Activated CD8-positive, alpha-beta T cell treated with anti-CD3 and anti-CD28 coated beads, Interleukin-2, amount 10 ng/mL, durations not matched to agents 7 days and 5 days (primary cell): ENCODE measurements at places on chromosomes 13 and 19. TPM values are rescaled to one million over a fixed set of nuclear protein-coding genes. Genes with fewer than 3 reads are reported as not detected.
A peak's percentile ranks its signal among the peaks of the same experiment; 100 is the strongest.

MRPL54 gene
- 66.9 TPM for total RNA-seq

- DNase-seq = no peak
Measured at GRCh38 chr13:111630406-111630805, 310.0 kb downstream of the TEX29 start.

ZNF221 gene
- total RNA-seq = 1.9 TPM

- no peak for DNase-seq
Measured at GRCh38 chr13:21147827-21148226, 28.5 kb downstream of the SKA3 start.

ZNF155 gene
- 2.2 TPM for total RNA-seq

CYP2F1 gene
- not detected for total RNA-seq

DNA sequence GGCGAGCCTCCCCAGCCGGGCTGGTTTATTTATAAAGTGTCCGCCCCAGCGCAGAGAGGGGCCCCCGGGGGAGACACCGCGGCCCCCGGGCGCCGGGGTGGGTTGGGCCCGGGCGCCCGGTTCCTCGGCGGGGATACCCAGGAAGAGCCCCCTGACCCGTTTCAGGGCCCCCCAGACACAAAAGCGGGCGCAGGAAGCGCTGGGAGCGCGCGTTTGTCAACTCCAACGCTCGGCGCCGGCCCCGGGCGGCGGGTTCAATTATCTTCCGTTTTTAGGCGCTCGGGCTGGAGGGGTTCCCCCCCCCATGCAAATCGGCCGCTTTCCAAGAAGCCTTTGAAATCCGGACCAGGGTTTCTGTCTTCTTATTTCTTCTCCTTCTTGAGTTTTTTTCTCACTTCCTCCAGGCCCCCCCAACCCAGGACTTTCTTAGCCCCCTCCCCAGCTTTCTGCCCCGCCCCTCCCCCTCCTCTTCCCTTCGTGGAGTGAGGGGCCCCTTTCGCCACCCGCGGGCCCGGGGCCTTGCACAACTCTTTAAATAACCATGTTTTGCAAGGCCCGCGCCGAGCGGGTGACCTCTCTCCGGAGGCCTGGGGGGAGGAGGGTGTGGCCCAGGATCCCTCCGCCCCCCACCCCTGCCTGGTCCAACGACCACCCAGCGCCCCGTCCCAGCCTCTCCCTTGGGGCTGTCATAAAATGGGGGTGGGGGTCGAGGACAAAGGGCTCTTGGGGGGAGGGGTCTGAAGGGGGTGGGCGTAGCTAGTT, 935 bp downstream of the ARID3A start:
- peak; percentile 68 for DNase-seq

DNA sequence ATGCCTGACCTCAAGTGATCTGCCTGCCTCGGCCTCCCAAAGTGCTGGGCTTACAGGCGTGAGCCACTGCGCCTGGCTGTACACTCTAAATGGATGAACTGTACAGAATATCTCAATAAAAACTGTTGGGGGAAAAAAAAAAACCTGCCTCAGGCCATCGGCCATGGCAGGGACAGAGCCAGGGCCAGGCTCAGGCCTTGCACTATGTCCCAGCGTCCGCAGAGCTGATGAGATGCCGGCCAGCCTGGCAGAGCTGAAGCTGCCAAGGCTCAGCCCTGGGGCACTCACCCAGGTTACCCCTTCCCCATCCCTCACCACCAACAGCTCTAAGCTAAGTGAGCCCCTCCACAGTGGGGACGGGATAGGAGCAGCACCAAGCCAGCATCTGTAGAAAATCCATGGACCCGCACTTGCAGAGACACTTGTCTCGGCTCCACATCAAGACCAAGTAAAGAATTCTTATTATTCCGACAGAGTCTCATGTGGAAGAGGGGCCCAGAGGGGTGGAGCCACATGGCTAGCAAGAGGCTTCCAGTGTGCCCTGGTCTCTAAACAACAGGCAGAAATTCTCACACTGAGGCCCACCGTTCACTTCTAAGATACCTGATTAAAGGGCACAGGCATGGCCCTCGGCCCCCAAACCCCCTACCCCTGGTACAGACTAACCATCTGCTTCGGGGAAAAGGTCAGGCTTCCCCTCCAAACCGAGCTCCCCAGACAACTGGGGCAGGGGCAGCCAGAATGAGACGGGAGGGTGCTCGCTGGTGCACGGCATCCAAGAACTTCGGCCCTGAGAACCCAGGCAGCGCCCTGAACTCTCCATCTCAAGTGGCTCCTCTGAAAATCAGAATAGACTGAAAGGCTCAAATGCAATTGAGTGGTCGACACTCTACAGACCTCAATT, 5.8 kb downstream of the PPP6R1 start:
- DNase-seq = no peak

DNA sequence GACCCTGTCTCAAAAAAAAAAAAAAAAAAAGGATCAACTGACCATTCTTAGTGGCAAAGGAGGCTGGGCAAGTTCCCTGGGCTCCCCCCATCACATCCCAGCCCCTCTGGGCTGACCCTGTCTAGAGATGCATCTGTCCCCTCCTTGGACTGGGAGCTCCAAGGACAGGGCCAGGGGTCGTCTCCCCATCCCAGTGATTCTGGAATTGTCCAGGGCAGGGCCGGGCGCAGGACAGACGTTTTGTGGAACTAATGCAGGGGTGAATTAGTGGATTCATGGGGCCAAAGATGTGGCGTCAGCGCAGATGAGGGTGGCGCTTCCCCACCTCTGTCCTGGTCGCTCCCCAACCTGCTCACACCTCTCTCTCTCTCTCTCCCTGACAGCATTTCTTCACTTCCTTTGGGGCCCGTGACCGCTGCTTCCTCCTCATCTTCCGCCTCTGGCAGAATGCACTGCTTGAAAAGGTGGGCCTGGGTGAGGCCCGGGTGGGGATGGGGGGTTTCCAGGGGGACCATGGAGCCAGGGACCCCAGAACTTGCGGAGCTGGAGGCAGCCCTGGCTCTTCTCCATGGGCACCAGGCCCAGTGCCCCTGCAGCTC, 11.1 kb downstream of the GRAMD1A start:
- DNase-seq = peak; percentile 39

GRCh38 chr13:87656306-87656705, 14.9 kb upstream of the SLITRK5 start:
- no peak for DNase-seq

DNA sequence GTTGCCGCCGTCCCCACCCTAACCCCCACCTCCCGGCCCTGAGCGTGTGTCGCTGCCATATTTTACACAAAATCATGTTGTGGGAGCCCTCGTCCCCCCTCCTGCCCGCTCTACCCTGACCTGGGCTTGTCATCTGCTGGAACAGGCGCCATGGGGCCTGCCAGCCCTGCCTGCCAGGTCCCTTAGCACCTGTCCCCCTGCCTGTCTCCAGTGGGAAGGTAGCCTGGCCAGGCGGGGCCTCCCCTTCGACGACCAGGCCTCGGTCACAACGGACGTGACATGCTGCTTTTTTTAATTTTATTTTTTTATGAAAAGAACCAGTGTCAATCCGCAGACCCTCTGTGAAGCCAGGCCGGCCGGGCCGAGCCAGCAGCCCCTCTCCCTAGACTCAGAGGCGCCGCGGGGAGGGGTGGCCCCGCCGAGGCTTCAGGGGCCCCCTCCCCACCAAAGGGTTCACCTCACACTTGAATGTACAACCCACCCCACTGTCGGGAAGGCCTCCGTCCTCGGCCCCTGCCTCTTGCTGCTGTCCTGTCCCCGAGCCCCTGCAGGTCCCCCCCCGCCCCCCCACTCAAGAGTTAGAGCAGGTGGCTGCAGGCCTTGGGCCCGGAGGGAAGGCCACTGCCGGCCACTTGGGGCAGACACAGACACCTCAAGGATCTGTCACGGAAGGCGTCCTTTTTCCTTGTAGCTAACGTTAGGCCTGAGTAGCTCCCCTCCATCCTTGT, 6.4 kb downstream of the YIPF2 start:
- DNase-seq = no peak

DNA sequence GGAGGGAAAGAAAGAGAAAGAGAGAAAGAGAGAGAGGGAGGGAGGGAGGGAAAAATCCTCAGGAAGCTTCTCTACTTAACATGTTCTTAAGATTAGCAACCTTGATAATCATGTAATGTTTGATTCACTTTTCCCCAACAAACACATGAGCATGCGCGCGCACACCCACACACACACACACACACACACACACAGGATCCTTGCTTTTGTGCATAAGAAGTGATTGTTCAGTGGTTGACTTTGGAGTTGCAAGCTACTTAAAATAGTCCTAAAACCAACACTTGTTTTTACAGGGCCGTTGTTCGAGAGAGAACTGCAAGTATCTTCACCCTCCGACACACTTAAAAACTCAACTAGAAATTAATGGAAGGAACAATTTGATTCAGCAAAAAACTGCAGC, 100.0 kb upstream of the RAP2A start:
- DNase-seq = no peak

DNA sequence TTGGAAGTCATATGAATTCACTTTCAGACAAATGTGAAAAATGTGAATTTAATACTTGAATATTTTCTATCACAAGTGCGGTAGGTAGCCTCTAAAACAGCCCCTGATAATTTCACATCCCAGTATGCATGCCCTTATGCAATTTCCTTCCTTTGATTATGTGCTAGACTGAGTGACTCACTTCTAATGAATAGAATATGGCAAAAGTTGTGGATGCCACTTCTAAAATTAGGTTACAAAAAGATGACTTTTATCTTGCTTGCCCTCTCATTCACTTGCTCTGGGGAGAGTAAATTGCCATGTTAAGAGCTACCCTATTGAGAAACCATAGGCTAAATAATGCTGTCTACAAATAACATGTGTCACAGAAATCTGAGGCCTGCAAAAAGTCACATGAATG, 402.5 kb upstream of the PCDH9 start:
- no peak for DNase-seq

DNA sequence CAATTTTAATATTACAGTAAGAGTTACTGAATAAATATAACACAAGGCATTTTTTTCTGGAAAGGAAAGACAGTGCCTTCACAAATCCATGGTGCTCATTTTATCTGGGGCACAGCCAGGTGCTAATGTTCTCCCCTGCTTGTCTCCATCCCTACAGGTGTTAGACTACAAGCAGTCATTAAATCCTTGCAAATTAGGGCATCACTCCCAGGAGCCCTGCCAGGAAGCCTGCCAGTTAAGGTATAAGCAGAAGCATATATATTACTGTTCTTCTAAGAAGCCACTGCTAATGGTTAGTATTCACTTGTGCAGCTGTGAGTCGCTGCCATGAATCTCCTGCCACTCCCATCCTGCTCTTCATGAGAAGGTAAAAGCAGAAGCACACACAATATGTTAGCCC, 149.7 kb downstream of the OXGR1 start:
- no peak for DNase-seq

ZNF440 gene
- total RNA-seq = 17.7 TPM
